ENCODE measurements at places on chromosomes 3 and 15.

DNA sequence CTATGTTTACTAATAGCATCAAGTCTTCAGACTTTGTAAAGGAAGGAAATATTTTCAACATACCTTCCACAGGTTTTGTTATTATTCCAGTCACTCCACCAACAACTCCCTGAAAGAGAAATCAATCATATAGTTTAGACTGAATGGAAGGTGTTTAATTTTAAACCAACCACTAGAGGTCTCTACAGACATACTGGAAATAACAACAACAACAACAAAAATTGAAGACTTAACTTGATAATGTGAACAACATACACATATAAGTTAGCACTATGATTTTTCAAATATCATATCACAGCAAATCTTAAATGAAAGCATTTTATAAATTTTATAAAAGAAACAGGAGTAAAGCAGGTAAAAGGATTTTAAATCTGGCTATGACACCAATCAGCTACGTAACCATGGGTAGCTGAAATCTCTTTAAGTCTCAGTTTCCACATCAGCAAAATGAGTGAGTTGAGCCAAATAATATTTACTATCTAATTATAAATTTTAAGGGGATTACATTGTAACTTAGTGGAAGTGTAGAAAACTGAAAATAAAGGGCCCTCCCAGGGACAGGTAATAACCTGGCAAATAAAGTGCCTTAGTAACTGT, 188.2 kb downstream of the VPS13C start:
- no peak for DNase-seq

DNA sequence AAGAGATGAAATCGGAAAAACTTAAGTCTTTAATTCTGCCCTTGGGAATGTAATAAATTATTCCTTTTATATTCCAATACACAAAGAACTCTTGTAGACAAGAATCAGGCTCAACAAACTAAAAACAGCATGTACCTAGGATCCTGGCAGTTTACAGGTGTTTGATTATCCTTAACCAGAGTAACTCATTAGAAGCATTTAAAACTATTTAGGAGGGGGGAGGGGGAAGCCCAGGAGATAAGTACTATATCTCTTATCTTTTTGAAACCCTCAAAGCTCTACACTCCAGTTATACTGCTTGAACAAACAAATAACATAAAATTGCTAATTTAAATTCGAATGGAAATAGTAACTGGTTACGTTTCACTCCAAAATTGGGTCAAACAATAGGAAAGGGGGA, 1.9 kb downstream of the CNBP start:
- no peak for DNase-seq

- no peak for DNase-seq
Observed at GRCh38 chr3:57826952-57827723, 71.0 kb downstream of the SLMAP start.

DNA sequence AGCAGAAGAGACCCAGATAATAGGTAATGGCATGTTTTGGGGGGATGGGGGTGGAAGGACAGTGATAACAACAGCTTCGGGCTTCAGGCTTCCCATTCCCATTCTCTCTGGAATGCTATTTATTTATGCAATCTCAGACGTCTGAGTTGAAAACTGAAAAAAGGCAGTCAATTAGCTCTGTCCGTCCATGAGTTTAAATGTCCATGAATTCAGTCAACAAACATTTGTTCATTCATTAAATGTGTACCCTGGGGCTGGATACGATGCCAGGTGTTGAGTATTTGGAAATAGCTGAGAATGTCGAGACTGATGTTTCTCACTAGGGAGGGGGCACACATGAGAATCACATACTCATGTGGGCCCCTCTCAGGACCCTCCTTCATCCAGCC, 42.4 kb downstream of the AMOTL2 start:
- DNase-seq, result no peak

- no peak for DNase-seq
Observed at GRCh38 chr3:186003610-186004009, 65.8 kb upstream of the TRA2B start.

DNA sequence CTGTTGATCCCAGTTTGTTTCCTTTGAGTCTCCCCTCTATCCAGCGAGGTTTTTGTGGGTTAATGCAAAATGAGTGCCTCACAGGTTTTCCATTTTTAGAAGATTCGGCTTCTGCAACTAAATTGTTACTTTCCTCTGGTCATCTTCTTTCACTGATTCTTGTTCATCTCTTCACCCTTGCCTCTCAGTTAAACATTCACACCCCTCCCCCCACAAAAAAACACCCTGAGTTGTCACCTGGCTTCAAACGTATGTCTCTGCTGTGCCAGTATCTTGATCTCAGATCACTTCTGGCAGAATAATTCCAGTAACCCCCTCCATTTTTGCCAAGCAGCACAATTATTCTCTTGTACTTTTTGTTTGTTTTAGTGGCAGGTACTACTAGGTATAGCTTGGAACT, 12.3 kb upstream of the CLDN16 start:
- DNase-seq, result no peak

DNA sequence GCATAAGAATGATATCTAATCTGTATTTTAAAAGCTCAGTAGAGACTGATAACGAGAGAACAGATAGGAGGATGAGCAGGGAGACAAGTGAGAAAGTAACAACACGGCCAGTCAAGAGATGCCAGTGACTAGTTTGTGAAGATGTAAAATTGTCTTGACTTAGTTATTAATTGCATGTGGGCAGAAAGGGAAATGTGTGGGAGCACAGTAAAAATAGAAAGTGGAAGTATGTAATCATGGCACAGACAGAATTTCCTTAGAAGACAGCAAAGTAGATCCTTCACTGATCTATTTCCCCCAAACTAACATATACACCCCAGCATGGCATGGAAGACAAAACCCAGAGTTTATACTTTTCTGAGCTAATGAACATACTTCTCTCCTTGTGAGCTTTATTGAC, 344.5 kb downstream of the FGF12 start:
- no peak for DNase-seq

DNA sequence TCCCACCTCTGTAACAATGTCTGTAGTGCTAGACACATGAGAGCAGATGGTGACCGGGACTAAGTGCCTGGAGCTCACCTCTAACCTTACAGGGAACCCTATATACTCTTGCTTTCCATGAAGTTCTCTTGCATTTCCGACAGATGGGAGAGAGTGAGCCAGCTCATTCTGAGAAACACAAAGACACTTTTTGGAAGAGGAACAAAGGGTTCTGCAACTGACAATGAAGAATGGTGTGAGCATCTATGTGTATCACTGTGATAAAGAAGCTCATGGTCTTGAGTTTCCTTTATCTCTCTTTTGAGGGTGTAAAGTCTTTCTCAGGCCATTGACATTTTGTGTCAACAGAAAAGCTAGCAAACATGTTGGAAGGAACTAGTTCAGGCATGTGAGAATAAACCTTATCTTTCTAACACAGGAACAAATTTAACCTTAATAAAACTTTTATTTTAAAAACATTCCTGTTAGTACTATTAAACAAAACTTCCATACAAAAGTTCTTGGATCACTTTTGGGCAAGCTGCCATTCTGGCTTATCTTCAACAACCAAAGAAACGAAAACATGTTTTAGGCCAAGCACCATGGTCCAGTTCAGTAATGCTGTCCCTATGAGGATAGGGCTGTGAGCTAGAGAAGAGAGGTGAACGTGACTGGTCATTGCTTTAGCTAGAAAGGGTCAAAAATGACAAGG, 142.7 kb downstream of the THRB start:
- no peak for DNase-seq

DNA sequence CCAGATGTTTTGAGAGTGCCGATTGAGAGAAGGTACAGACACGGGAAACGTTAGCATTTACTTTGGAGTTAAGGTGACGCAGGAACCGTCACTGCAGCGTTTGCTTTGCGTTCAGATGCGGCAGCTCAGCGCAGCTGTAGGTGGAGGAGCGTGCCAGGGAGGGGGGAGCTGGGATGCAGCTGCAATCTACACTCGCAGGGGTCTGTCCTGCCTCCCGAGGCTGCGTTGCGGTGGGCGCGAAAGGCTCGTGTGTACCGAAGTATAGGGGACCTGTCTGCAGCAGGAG, 425 bp upstream of the FYTTD1 start:
- no peak for DNase-seq

DNA sequence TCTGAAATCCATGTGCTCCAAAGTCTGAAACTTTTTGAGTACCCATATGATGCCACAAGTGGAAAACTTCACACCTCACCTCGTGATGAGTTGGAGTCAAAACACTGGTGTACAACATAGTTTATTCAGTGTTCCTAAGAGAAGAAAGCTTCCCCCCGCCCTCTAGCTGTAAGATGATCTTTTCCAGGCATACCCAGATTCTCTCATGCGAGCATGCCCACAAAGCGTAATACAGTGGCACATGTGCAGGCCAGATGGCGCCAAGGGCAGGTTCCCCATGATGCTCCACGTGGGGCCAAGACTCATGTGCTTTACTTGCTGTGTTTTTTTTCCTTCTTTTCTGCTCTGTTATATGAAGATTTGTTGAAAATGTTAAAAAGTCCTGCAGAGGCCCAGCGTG, 104.9 kb upstream of the LRRFIP2 start:
- DNase-seq, result no peak

- peak; percentile 41 for DNase-seq
Observed at GRCh38 chr3:129626744-129627349, 20.4 kb upstream of the PLXND1 start.

- no peak for DNase-seq
Observed at GRCh38 chr3:134370611-134371531, 3.4 kb downstream of the AMOTL2 start.

DNA sequence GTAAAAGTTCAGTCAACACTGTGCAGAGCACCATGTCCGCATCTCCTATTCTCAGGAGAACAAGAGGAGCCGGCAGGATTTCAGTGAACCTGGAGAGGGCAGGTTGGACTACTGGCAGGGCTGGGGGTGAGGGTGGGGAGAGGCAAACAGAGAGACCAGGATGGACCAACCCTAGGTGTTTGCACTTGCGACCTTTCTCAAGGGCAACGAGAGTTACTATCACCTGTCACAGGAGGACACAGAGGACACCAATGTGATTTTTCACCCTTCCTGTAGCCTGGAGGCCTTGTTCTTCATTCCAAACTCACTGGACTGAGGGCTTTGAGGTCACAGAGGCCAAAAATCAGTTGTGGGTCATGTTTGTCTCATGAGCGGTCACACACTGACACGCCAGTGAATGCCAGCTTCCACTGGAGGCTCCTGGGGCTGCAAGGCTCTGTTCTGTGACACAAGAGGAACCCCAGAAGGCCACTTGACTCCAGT, 89.5 kb downstream of the CPN2 start:
- DNase-seq, result no peak

- DNase-seq, result no peak
Observed at GRCh38 chr3:128845119-128845777, 34.2 kb upstream of the ACAD9 start.

- no peak for DNase-seq
Observed at GRCh38 chr3:118137778-118138177, 896.9 kb downstream of the IGSF11 start.

GRCh38 chr3:20078194-20078714, 38.0 kb downstream of the KAT2B start:
- DNase-seq, result no peak

- no peak for DNase-seq
Observed at GRCh38 chr3:49855662-49856061, 702 bp downstream of the TRAIP start.

- no peak for DNase-seq
Observed at GRCh38 chr3:44120721-44121582, 120.7 kb upstream of the TOPAZ1 start.

DNA sequence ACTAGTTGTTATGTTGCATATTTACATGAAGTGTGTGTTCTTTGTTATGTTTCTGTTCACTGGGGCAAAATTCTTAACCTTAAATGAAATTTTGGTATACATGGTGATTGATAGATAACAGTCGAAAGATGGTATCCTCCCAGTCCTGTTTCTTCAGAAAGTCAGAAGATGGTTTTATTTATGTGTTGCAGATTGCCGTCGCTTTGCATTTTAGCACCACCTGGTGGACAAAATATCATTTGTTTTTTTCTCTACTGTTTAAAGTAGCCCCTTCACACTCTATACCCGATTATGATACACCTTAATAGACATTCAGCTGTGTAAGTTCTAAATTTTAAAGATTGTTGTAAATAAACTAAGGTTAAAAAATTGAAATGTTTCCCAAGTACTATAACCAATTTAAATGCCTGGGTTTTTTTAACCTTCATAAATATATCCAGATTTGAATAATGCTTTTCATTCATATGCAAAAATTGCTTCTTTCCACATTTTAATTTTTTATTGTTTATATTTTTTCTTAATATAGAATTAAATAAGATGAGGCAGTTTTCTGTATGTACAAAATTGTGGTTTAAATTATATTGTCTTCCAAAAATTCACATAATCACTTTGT, 152.2 kb downstream of the ALCAM start:
- no peak for DNase-seq

- DNase-seq, result no peak
Observed at GRCh38 chr3:47441796-47442551, 33.8 kb downstream of the SCAP start.

GRCh38 chr3:115961380-115961779, 338.1 kb downstream of the GAP43 start:
- no peak for DNase-seq

DNA sequence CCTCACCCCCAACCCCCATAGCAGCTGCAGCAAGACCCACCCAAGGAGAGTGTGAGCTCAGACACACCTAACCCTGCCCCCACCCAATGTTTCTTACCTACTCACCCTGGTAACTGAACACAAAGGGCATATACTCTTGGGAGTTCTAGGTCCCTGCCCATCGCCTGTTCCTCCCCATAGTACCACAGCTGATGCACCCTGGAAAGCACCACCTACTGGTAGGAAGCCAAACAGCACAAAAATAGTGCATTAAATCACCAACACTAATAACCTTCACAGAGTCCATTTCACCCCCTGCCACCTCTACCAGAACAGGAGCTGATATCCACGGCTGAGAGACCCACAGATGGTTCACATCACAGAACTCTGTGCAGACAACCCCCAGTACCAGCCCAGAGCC, 245.2 kb downstream of the EFHB start:
- no peak for DNase-seq

GRCh38 chr3:175187586-175187985, 328.5 kb downstream of the NAALADL2 start:
- DNase-seq, result no peak

DNA sequence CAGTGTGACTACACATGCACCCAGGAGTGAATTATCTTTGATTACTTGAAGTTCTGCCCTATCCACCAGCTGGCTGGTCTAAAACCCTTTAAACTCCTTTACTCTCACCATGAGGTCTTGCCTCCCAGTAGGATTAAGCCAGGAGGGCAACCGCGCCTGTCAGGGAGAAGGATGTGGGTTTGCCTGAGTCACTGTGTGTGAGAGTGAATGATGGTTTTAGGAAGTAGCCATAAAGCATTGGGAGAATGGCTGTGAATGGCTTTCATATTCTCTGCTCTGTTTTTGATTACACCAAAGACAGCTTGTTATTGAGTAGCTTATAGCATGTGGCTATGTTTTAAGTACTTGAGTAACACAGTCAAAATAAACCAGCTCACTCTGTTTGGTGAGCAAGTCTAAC, 637.7 kb upstream of the TBL1XR1 start:
- DNase-seq, result no peak

- DNase-seq, result no peak
Observed at GRCh38 chr3:16866571-16866970, 18.2 kb upstream of the PLCL2 start.

Measured in stimulated activated CD8-positive, alpha-beta memory T cell treated with anti-CD3 and anti-CD28 coated beads, Interleukin-7, amount 100 ng/mL, for 1 hour (primary cell).